RWPE1 (cell line): ENCODE measurements at places on chromosomes 13 and 19.
A peak's percentile ranks its signal among the peaks of the same experiment; 100 is the strongest.

DNA sequence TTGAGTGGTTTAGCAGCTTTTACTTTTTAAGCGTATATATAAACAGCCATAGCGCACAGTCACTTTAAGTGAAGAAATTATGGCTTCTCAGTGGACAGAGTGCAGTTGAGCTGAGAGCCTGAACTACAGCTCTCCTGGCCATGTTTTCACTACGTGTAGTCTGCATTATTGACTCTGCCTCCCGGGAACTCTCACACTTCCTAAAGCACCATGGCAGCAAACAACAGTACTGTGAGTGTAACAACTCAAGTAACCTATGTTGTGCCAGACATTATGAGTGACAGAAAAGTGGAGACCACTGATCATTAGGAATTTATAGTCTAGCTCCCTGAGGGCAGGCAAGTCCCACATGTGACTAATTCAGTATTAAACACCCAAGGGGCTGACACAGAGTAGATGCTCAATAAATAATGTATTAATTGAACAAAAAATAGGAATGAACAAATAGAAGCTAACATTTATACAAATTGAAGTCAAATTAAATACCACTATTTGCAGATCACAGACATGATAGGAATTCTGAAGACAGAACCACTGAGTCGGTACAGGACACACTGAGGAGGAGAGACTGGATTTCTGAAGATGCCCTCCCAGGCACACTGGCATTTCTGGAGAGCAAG is 19.7 kb downstream of the EFNB2 start:
- DNase-seq: no peak

GRCh38 chr13:33236021-33236420 is 49.5 kb downstream of the STARD13 start:
- peak; percentile 54 for DNase-seq

DNA sequence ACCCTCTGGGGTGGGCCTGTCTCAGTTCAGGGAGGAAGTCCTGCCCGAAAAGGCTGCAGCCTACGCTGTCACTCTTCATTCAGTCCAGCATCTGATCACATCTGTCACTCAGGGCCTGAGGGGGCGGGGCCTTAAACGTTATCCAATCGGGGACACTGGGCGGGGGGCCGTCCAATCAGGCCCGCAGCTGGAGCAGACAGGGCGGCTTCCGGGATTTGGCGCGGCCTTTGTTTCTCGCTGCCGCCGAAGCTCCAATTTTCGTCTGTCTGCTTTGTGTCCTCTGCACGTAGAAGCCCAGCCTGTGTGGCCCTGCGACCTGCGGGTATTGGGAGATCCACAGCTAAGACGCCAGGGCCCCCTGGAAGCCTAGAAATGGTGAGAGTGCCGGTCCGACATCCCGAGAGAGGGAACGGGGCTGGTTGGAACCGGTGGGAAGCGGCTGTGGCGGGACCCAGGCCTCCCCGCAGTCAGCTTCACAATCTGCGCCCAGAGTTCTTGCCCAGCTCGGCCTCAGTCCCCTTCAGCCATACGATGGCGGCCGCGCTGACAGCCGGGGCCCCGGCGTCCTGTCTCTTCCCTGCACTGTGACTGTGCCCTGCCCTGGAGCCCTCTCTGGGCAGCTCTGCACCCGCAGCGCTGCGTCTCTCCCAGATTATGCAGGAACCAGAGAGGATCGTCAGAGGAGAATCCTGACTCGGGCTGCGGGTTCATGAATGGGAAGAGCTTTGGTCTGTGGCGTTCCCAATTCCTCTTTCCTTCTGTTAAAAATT is at the start of gene ZNF730:
TSS of gene ZNF730 (plus strand) at position 224 of the 770 bp plus-strand sequence. CDS start at position 373, 149 bp downstream.
- DNase-seq: peak; percentile 1

DNA sequence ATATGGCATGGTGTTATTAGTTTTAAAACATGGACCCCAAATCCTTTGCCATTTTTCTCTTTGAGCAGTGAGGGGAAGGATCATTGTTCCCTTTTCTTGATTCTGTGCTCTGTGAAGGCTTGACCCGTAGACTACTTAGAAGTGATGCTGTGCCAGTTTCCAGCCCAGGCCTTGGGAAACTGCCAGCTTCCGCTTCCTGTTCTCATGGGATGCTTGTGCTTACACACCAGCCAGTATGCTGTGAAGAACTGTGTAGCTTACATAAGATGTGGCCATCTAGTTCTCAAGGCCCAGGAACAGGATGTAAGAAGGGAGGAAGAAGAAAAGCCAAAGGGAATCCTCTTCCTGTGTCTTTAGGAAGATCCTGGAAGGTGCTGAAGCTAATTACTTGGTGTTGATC is 180.9 kb downstream of the PCCA start:
- no peak for DNase-seq

DNA sequence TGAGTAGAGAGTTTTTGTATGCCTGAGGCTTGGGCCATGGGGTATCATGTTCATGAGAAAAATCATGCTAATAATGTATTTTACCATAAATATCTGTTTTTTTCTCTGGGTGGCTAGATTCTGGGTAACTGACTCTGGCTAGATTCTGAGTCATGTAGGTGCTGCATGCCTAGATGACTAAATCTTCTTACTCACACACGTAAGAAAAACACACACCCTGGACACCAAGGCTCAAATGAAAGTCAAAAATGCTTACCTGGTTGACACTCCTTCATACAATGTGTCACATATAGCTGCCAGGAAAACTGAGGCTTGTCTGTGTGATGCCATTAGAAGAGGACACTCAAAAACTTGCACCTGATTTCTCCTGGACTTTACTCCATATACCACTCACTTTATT is 597.4 kb upstream of the SLITRK1 start:
- DNase-seq: peak; percentile 61
